ENCODE measurements at places on chromosomes 1 and 21. TPM values are rescaled to one million over a fixed set of nuclear protein-coding genes. Genes with fewer than 3 reads are reported as not detected.

DNA sequence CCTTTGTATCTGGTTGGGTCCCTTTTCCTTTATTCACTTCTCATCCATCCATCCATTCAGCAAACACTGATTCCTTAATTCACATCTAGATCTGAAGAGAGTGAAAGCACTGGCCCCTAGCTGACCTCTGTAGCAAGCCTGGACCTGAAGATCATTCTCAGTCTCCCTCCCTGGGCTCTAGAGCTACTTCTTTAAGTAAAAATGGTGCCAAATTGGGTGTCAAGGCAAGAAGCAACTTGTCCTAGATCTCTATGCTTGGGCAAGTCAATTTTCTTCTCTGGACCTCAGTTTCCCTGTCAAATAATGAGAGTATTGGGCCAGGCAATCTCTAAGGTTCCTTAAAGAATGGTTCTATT lies 36.1 kb downstream of the PLXNA2 start:
- DNase-seq: no peak
- no peak overlapping the region for H3K4me3 ChIP-seq
- no peak overlapping the region for H3K27ac ChIP-seq

GRCh38 chr1:201385299-201385891 lies 7.9 kb upstream of the TNNT2 start:
- H3K4me1 ChIP-seq: peaks cover 50% of the 10 kb centered on the region
- H3K4me3 ChIP-seq: no peak overlapping the region
- H3K27me3 ChIP-seq: no peaks in the 10 kb centered on the region

GRCh38 chr21:41675574-41675973 lies 91.3 kb downstream of the RIPK4 start:
- no peak overlapping the region for H3K27ac ChIP-seq
- no peak for DNase-seq
- H3K4me3 ChIP-seq: no peak overlapping the region

DNA sequence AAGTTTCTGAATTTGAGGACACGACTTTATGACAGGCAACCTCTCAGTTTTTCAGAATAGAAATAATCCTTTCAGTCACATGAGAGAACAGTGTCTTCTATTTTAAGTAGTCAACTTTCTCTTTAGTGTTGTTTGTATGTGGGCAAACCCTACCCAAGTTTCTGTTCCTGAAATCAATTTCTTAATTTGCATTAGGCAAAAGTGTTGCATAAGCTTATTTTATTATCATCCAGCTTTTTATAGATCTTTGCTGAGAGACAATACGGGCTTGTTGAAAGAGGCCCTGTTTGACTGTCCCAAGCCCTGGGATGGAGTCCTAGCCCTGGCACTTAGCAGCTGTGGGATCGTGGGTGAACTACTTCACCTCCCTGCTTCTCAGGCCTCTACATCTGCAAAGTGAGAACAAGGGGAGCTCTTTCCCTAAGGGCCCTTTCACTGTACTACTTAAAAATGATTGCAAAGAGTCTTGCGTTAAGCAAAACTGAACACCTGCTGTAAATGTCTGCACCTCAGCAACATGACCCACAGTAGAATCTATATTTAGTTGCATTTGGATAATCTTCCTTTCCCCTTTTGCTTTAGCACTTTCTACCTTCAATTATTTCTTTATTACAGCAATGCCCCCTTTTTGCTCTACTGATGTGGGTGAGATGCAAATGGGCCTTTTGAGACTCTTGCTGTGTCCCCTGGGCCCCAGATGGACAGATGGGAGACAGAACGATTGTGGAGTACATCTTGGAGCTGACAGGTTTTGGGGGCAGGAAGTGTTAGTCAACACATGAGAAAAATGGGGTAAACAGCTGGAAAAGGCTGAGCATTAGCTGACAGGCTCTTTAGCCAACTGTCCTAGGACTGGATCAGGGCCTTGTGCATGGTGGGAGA lies 41.0 kb upstream of the SCAF4 start:
- H3K4me3 ChIP-seq: no peak overlapping the region
- no peaks in the 10 kb centered on the region for H3K27me3 ChIP-seq
- H3K4me1 ChIP-seq: no peaks in the 10 kb centered on the region
- no peak for DNase-seq
- H3K36me3 ChIP-seq: no peaks in the 10 kb centered on the region
- H3K27ac ChIP-seq: no peak overlapping the region

Gene GPR25
- total RNA-seq: not detected

Gene C1QB
- not detected for total RNA-seq

- no peak within 1 kb of the TSS for H3K27ac ChIP-seq
- no peaks in the 10 kb centered on the region for H3K27me3 ChIP-seq
- H3K36me3 ChIP-seq: no peaks in the 10 kb centered on the region
- DNase-seq: no peak
- no peak within 1 kb of the TSS for H3K4me3 ChIP-seq
Observed at GRCh38 chr1:2801535-2802291, at the start of gene TTC34. TTC34 (minus strand) TSS chr1:2801693; CDS start chr1:2800827, 866 bp downstream.

Gene SPATA21
- total RNA-seq: not detected
